ENCODE measurements at places on chromosomes 16 and 17.

DNA sequence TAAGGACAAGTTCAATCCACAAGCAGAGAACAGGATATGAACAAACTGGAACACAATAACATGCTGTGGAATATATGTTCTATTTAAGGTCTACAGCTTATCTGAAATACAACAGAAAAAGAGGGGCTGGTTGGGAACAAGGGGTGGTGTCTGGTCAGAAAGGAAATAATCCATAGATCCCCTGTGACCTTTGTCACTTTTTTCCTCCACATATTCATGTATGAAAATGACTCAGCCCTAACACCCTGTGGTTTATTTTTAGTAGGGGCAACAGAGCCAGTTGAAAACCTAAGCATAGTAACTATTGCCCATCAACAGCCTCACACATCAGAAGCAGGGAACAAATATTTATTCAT, 12.3 kb upstream of the SPAG9 start:
- DNase-seq: no peak

- no peak for DNase-seq
Observed at GRCh38 chr17:6700948-6701307, 12.2 kb downstream of the SLC13A5 start.

- DNase-seq: no peak
Observed at GRCh38 chr17:56291226-56291805, 138.0 kb downstream of the ANKFN1 start.

- DNase-seq: no peak
Observed at GRCh38 chr17:64148699-64149098, 18.8 kb upstream of the ERN1 start.

DNA sequence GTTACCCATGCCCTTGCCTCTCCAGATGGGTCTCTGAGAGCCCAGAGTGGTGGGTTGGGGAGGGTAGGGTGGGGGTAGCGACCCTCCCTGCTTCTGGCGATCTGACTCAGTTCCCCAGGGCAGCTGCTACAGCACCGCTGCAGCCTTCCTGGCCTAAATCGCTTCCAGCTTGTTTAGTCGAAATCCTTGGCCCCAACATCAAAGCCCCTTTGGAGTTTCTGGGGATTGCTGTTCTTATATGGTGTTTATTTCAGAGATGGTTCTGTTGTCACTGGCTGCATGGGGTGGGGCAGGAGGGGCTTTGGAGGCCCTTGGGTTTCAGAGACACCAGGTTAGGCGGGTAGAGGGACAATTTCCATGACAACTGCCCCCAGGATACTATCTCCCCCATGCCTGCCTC, 35.9 kb downstream of the FZD2 start:
- DNase-seq: no peak

DNA sequence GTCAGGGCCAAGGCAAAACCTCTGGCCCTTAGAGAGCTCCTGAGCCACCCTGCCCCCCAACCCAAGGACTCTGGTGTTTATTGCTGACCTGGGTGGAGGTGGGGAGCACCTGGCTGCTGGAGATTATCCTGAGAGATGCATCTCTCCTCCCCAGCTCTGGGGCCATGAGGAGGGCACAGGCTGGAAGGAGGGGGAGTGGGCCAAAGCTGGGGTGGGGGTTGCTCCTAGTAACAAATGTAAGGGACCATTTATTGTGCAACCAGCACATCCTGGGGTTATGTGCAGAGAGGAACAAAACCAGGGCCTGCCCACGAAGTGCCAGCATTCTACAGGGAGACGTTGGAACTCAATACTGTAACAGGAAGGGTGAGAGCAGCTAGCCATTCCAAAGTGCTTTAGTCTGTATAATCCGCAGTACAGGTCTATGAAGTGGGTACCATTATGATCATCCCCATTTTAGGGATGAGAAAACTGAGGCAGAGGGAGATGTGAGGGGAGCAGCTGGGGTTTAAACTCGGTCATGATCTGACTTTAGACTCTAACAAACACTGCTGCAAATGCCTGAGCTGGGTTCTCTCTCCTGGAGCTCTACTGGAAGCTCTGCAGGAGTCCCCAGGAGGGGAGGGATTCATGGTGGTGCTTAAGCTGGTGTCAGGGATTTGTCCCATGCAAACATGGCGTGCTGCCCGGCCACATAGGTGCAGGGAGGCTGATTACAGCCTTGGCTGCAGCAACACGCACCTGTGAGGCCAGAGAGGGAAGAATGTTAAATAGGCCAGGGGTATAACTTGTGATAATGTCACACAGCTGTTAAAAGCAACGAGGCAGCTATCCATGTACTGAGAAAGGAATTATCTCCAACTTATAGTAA, 1.4 kb upstream of the RHBDF2 start:
- no peak for DNase-seq

DNA sequence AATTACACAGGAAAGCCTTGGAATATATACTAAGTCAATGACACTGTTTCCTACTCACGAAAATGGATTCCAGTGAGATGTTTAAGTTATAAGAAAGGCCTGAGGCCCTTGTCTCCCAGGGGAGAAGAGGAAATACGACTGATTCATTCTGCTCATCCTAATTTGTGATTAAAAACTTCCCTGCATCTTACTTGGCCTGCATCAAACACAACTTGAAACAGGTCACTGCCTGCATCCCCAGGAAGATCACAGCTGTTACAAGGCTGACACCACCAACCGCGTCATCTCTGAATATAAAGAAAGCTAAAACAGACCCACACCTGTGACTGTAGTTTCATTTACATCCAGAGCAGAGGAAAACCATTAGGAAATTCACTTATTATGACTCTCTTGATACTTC, 121.9 kb downstream of the DNAH3 start:
- no peak for DNase-seq

DNA sequence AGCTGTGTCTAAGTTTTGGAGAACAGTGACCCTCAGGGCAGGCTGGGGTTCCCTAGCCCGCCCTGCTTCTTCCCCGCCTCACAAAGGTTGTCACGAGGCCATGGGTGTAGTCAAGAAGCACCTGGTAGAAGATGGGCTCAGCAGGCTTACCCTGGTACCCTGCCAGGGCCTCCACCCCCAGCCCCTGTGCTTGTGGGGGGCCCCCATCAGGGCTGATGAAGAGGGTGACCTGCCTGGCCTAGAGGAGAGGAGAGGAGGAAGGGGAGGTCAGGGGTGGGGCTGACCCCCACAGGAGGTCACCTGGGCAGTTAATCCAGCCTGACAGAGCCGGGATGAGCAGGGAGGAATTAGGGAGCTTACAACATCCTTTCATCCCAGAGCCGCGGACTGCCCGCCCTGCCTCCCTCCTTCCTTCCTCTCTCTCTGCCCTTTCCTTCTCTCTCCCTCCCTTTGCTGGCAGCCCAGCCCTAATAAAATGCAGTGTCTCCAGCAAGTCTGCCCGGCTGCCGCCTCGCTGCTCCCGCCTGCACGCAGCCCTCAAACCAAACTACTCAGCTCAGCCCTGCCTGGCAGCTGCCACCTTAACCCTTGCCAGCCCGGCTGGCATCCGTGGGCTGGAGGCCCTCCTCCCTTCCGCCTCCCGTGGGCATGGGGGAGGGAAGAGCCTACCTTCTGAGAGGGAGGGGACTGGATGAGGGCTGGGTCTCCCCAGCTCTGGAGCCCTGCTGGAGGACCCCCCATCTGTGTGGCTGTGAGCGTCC, 7.2 kb downstream of the DLX3 start:
- DNase-seq: no peak

- DNase-seq: no peak
Observed at GRCh38 chr17:45975640-45976295, 23.3 kb upstream of the STH start.

- DNase-seq: no peak
Observed at GRCh38 chr17:72945473-72945872, 147.0 kb downstream of the SLC39A11 start.

GRCh38 chr16:86729686-86730085, 151.3 kb downstream of the FOXL1 start:
- no peak for DNase-seq

GRCh38 chr16:50428116-50428515, 59.3 kb upstream of the BRD7 start:
- DNase-seq: no peak

DNA sequence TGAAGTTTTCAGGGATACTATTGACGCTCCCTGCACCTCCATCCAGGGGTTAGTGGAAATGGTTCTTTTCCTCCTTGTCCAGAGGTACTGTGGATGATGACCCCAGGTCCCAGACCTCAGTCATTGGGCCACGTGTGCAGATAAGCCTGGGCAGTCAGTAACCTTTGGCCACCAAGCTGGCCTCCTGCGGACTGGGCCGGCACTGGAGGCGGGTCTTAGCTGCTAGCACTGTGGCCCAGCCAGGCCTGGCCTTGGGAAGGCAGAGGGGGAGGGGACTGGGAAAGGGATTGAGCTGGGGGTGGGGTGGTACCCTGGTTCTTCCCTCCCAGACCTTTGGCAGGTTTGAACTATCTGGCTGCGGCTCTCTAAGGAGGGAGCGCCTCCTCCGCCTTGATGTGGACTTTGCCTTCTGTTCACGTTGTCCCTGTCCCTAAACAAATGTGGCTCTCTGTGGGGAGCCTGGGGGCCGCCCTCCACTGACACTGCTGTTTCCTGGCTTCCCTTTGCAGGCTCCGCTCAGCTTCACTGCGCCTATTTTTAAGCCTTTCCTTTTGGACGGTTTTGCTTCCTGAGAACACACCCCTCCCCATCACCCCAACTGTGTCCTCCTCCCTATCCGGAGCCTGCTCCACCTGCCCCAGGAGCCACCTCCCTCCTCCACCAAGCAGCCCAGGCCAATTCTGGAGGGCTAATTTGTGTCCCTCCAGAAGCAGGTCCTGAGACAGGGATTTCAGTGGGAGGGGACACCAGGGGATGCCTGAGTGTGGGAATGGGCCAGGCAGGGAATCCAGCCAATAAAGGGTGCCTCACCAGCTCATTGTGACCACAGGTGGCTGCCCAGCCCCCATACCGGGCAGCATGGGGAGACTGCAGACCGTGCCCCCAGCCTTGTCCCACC, 251.9 kb downstream of the SEC14L1 start:
- no peak for DNase-seq

GRCh38 chr17:40224718-40225550, 5.8 kb downstream of the WIPF2 start:
- no peak for DNase-seq

- no peak for DNase-seq
Observed at GRCh38 chr16:25007284-25007984, 7.7 kb downstream of the ARHGAP17 start.

DNA sequence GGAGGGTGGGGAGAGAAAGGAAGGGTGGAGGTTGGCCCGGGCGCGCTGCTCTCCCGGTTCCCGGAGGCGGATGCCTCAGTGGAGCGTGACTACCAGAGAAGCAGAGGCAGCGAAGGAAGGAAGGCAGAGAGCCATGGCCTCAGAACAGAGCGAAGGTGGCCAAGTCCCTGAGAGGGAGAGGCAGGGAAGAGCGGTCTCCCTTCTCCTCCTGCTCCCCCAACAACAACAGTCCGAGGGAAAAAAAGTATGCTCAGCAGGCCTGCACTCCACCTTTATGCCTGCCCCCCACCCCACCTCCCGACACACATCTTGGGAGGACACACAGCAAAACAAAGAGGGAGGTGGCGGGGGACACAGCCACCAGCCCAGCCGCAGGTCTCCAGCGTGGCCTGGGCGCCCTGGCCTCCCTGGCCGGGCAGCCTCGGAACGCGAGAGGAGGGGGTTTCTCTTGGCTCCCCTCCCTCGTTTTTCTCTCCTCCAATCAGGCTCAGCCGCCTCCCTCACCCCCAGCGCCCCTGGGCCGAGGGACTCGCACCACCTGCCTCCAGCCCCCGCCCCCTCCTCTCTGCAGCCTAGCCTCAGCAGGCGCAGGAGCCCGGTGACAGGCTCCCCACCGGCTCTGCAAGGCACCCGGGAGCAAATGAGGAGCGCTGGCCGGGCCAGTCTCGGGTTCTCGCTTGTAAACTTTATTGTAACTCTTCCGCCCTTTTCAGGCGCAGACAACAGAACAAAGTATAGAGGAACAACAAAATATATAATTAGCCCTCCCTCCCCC, 1.1 kb upstream of the HOXB7 start:
- no peak for DNase-seq

DNA sequence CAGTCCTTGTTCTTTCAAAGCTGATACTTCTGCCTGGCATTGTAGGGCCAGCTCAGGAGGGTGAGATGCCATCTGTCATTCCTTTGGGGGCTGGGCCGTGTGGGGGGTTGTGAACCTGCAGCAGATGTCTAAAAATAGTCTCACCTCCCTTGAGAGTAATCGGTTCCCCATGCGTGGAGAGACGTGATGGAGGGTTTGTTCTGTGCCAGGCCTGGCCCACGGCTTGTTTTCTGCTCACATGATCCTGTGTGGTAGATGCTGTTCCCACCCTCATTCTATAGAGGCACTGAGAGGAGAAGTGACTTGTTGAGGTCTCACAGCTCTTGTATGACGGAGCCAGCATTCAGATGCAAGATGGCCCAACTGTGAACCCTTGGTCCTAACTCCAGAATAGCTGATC, 4.6 kb downstream of the IRF8 start:
- DNase-seq: no peak

DNA sequence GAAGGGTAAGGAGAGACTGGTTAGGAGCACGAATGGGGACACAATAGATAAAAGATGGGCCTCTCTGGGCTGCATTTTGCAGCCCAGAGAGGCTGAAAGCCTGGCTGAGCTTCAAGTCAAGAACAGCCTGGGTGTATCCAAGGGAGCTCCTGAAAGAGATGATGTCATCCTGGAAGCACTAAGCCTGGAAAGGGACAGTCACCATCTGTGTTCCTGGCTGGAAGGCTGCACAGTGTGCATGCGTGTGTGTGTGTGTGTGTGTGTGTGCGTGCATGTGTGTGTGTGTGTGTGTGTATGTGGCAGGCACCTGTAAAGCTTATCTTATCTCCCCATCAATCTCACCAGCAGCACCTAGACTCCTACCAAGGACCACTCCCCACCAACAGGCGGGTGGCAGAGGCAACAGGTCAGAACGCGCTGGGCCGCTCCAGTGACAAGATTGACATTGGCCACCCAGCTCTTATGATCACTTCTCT, 44.1 kb downstream of the COG7 start:
- DNase-seq: no peak

- DNase-seq: no peak
Observed at GRCh38 chr16:58040945-58041627, 15.5 kb downstream of the MMP15 start.

- no peak for DNase-seq
Observed at GRCh38 chr16:1437606-1438005, 6.7 kb downstream of the PERCC1 start.

DNA sequence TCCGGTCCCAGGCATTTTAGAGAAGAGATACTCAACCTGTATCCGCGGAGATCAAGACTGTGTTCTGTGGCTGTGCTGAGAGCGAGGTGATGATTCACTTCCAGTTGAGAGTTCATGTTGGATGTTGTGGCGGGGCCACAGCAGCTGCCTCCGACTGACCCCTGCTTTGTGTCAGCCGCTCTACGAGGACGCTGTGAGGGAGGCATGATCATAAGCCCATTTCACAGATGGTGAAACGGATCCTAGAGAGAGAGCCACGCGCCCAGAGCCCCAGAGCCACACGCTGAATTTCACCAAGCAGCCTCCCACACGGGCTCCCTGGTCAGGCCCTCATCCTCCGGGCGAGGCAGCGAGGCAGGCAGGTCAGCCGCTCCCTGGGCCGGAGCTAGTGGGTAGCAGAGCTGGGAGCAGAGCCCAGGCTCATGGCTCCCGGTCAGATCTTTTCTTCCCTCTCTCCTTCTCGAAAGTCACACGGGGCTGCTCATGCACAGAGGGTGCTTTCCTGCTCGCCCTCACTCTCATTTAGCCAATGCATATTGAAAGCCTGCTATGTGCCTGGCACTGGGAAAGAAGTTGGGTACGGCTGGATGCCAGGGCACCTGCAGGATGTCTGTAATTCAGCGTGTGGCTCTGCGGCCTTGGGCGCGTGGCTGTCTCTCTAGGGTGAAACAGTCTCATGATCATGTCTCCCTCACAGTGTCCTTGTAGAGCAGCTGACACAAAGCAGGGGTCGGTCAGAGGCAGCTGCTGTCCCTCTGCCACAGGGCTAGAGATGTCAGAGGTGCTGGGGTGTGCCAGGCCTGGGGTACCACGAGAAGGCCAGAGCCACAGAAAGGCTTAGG, 155.6 kb upstream of the CHMP6 start:
- no peak for DNase-seq

Measured in activated CD4-positive, alpha-beta T cell treated with anti-CD3 and anti-CD28 coated beads for 4 hours (primary cell).